Neural crest cell (in vitro differentiated cells): ENCODE measurements at places on chromosomes 1 and 21. TPM values are rescaled to one million over a fixed set of nuclear protein-coding genes. Genes with fewer than 3 reads are reported as not detected.

Gene MROH9
- total RNA-seq = not detected in 2 replicates

Gene TMPRSS3
- not detected in 2 replicates for total RNA-seq

GRCh38 chr1:207223162-207223561 lies 98.3 kb upstream of the CD55 start:
- DNase-seq = no peak

- peak; percentile 68 for DNase-seq
These were observed 9.5 kb upstream of the B3GALNT2 start for GRCh38 chr1:235513495-235514366.

Gene HNRNPCL2
- total RNA-seq = not detected in 2 replicates

GRCh38 chr1:67629370-67630075 lies 55.5 kb upstream of the GADD45A start:
- DNase-seq = no peak

- no peak for DNase-seq
These were observed 76.4 kb downstream of the HS2ST1 start for GRCh38 chr1:86990826-86991225.

DNA sequence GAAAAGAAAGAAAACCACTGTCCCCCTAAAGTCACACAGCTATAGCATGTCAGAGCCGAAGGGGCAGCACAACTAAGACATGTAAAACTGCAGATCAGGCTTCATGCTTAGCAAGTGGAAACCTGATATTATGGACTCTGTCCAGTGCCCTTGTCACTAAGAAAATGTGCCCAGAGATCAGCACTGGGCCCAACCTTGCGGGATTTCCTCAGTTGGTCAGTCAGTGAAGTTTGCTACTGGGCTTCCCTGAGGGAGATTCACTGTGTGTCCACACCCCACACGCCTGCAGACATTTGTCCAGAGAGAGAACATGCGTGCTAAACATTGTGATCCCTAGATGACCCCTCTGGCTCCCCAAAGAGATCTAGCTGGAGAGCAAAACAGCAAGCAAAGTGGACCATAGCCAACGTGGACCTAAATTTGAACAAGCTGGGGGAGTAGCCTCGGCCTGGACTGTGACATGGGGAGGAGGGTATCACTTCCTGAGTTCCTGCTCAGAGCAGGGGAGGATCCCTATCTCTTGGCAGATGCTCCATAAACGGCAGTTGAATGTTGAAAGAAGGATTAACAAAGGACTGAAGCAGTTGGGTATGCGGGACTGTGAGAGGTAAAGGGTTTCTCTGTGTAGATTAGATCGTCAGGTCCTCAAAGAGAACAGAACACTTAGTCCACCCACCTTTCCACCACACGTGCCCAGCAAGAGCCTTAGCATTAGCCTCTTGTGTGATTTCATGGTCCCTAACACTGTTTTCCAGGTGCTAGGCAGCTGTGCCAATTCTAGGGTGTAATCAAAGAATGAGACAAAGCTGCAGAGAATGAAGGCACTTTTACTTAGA lies 53.6 kb downstream of the GLUL start:
- no peak for DNase-seq

GRCh38 chr1:64248065-64248464 lies 44.6 kb downstream of the UBE2U start:
- DNase-seq = no peak

- DNase-seq = no peak
These were observed 96.0 kb upstream of the SMYD2 start for GRCh38 chr1:214184992-214185391.

GRCh38 chr1:223225481-223225880 lies 82.4 kb upstream of the TLR5 start:
- DNase-seq = no peak

Gene SLC25A33
- 13.3 and 13.5 TPM in 2 replicates for total RNA-seq

DNA sequence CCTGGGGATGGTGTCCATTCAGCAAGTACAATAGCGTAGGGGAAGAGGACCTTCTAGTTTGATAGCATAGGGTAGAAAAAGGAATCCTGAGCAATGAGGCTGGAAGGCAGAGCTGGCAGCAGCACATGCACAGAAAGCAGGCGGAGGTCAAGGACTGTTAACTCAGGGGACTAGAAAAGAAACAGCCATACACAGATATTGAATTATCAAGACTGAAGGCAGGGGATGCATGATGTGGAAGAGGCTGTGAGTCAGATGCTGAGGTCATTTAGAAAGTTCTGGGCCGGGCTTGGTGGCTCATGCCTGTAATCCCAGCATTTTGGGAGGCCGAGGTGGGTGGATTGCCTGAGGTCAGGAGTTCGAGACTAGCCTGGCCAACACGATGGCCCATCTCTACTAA lies 65.6 kb downstream of the OPTC start:
- DNase-seq = no peak

Gene TMEM52
- 3.7 and 4.6 TPM in 2 replicates for total RNA-seq

DNA sequence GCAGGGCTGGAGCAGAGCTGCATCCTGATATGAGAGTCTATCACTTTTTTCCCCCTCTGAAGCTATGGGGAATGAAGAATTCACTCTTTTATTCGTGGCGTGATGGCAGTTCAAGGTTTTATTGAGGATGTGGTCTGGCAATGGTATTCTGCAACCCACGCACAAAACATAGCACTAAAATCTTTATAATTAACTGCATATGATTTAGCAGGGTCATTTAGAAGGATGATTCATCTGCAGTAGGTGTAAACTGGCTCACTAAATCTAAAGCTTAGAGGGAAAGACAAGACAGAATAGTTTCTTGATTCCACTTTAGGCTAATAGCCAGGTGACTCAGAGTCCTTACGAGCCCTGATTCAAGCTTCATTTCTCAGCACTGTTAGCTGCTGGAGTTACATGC lies 25.0 kb upstream of the CHRM3 start:
- no peak for DNase-seq

DNA sequence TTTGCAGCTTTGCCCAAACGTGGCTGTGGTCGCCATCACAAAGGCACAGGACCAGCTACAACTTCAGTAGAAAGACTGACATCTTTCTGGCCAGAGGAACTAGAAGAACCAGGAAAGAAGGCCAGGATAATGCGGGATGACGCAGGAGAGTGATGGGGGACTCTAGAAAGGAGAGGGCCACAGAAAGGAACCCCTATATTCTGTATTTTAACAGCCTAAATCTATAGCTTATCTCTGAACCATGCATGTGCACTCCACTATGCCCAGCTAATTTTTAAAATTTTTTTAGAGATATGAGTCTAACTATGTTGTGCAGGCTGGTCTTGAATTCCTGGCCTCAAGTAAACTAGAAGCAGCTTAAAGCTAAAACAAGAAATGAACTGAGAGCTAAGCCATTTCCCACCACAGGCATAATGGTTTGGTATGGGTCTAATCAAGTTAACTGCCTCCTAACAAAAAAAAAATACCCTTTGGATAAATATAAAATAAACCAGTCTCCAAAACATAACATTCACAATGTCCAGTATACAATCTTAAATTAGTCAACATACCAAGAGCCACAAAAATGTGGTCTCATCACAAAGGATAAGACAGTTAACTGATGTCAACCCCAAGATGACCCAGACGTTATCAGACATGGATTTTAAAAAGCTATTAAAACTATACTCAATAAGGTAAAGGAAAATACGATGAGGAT lies 18.0 kb downstream of the LTN1 start:
- no peak for DNase-seq

Gene CHAF1B
- 30.3 and 32.3 TPM in 2 replicates for total RNA-seq

Gene SCCPDH
- 53.1 and 54.3 TPM in 2 replicates for total RNA-seq

DNA sequence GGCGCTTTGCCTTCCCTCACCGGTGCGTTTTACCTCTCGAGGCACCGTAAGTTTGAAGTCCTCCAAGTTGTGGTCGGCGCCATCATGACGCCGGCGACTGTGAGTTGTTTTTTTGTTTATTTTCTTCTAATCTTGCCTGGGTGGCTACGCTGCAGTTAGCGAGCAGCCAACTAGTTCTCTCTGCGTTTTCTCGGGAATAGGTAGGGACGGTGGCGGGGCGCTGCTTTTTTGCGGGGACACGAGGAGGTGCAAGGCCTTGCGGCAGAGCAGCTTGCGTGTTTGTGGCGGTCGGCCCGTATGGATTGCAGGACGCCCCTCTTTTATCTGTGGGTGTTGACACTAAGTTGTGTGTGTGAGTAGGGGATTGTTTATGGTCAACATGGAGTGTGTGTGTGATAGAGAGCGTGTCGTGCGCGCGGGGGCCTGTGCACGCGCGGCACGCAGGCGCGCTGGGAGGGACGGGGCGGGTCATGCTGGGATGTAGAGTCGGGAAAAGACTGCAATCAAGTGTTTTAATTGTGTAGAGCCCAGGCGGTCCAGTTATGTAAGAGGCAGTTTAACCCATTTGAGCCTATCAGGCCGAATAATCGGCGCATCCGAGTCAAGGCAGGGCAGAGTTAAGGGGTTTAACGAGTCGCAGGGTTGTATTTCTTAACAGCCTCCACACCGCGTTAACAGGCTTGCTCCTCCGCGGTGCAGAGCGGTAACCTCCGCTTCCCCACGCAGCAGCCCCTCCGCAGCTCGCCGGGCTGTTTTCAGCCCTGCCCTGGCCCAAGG lies 1.2 kb upstream of the NEGR1 start:
- DNase-seq = peak; percentile 42

DNA sequence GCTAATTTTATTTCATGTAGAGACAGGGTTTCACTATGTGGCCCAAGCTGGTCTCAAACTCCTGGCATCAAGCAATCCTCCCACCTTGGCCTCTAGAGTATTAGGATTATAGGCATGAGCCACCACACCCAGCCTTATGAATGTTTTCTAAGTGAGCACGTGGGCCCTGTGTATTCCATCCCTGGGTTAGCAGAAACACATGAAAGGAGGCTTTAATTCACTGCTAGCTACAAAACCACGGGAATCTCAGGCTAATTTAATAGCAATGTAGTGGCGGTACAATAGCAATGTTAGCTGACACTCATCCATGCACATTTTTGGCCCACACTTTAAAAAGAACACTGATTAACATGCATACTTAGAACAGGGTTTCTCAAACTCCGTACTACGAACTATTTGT lies 32.0 kb downstream of the VTCN1 start:
- no peak for DNase-seq

Gene CRP
- not detected in 2 replicates for total RNA-seq

- no peak for DNase-seq
These were observed 33.4 kb downstream of the CAPN2 start for GRCh38 chr1:223745731-223746130.

Gene SLAMF8
- not detected in 2 replicates for total RNA-seq

GRCh38 chr21:44813727-44814126 lies 4.1 kb downstream of the SUMO3 start:
- no peak for DNase-seq

Gene CASP9
- total RNA-seq = 13.2 and 13.8 TPM in 2 replicates

- DNase-seq = no peak
These were observed 597.8 kb downstream of the KIF26B start for GRCh38 chr1:245752561-245752960.

GRCh38 chr1:59139396-59139795 lies 157.5 kb upstream of the FGGY start:
- no peak for DNase-seq

GRCh38 chr1:172176206-172176605 lies 244.3 kb upstream of the C1orf105 start:
- no peak for DNase-seq

Gene ACKR1
- 0.98 and 1.1 TPM in 2 replicates for total RNA-seq

Gene C1QB
- total RNA-seq = not detected in 2 replicates

Gene EPHX1
- 15.4 and 15.8 TPM in 2 replicates for total RNA-seq

Gene OR2L8
- total RNA-seq = not detected in 2 replicates

- DNase-seq = no peak
These were observed 8.1 kb upstream of the EPS15 start for GRCh38 chr1:51527144-51527543.

- DNase-seq = no peak
These were observed 366.8 kb upstream of the DPYD start for GRCh38 chr1:98287626-98288025.

DNA sequence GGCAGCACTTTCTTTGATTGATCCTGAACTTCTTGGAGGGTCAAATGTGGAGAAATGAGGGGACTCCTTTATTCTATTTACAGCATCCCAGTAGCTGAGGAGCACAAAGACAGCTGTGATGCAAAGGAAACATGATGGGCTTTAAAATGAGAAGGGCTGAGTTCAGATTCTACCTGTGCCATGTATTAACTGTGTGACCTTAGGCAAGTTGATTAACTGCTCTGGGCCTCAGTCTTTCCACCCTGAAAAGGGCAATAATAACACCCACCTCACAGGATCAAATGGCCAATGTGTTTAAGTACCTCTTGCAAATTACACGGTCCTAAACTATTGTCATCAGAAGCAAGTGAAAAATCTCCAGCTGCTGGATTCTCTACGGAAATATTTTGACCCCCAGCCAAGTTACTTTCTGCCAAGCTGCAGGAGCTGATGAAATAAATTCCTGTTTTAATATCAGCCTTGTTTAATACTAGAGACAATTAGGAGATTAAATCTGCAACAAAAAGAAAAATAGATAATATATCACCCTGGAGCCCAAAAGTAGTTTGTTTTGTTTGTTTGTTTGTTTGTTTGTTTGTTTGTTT lies 15.7 kb downstream of the TMEM81 start:
- no peak for DNase-seq

DNA sequence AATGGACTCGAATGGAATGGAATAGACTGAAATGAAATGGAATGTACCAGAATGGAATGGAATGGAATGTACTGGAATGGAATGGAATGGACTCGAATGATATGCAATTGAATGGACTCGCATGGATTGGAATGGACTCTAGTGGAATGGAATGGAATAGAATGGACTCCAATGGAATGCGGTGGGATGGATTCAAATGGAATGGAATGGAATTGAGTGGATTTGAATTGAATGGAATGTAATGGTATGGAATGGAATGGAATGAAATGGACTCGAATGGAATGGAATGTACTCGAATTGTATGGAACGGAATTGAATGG lies 99.6 kb upstream of the FBXO28 start:
- no peak for DNase-seq

Gene MUL1
- 26.5 and 27.6 TPM in 2 replicates for total RNA-seq

GRCh38 chr1:214491468-214492146 lies 59.8 kb downstream of the PTPN14 start:
- DNase-seq = no peak

- DNase-seq = no peak
These were observed 35.0 kb upstream of the HUNK start for GRCh38 chr21:31837618-31838390.

DNA sequence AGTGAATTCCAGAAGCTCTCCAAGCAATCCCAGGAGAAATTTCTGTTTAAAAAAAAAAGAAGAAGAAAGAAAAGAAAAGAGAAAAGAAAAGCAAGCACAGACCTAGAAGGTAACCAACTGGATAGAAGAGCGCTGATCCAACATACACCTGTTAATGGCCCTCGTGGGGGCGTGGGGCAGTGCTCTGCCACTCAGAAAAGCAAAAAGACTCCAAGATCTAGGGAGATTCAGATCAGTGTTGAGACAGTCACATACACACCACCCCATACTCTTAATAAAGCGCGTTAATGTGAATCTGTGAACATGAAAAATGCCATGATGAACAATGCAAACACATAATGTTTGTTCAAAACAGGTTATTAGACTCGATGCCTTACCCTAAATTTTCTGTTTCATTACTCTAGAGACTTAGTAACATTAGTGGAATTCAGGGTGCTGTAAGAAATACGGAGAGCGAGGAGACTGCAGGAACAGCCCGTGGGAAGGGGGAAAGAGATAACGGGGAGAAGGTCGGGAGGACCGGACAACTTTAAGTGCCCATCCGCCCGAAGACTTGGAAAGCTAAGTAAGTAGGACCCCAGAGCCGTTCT lies 406 bp downstream of the NME7 start:
- DNase-seq = no peak
